Activated CD4-positive, alpha-beta T cell treated with anti-CD3 and anti-CD28 coated beads, Interleukin-2, amount 50 U/mL, for 16 hours (primary cell): ENCODE measurements at places on chromosomes 2 and 18.

DNA sequence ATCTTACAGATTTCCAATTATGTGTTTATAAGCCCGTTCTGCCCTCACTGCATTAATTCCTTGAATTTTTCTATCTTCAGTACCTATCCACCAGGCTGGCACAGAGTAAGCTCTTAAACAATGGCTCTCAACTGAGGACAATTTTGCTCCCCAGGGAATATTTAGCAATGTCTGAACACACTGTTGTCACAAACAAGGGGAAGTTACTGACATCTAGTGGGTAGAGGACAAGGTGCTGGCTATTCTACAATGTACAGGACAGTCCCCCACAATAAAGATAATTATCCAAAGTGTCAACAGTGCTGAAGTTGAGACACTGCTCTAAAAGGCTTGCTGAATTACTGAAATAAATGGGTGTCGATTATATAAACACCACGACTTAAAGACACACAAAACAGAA is 5.0 kb downstream of the NDUFS1 start:
- no peak for DNase-seq

DNA sequence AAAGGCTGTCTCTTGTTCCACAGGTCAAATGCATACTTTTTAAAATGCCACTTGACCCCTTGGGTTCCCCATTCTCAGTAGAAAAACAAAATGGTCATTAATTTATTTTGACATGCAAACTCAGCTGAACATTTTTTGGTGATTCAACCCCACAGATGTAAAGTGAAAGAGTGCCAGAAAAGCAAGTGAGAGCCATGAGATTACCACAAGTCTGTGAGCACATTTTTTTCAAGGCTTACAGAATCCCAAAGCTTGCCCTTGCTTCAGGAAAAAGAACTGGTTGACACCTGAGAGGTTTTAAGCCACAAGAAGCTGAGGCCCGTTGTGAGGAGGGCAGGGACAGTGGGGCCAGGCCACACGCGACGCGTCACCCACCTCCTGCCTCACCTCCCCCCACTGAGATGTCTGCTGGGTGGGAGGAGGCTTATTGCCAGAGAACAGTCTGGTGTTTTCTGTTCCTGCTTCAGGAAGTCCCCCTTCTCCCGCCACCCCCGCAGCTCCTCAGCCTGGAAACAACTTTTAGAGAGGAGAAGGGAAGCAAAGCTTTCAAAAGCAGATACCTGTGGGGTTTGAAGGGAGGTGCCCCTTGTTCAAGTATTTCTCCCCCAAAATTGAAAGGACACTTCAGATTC is 70.4 kb upstream of the CYP1B1 start:
- peak; percentile 23 for DNase-seq

- DNase-seq, result no peak
These were observed 53.1 kb downstream of the PMS1 start for GRCh38 chr2:189837326-189837725.

GRCh38 chr18:24198461-24198860 is 59.6 kb downstream of the CABYR start:
- no peak for DNase-seq

GRCh38 chr2:140942284-140942683 is 1188.5 kb downstream of the LRP1B start:
- DNase-seq, result no peak

GRCh38 chr2:60104514-60105505 is 448.6 kb downstream of the BCL11A start:
- DNase-seq, result no peak

- DNase-seq, result no peak
These were observed 541.7 kb downstream of the ERBB4 start for GRCh38 chr2:211996857-211997256.

- DNase-seq, result no peak
These were observed 683.3 kb downstream of the IRS1 start for GRCh38 chr2:226116346-226116745.

- no peak for DNase-seq
These were observed 85.0 kb downstream of the LIPG start for GRCh38 chr18:49646873-49647272.

- no peak for DNase-seq
These were observed 5.4 kb downstream of the DCC start for GRCh38 chr18:52345428-52345827.

- no peak for DNase-seq
These were observed 193.5 kb upstream of the CCDC68 start for GRCh38 chr18:55152801-55153200.

DNA sequence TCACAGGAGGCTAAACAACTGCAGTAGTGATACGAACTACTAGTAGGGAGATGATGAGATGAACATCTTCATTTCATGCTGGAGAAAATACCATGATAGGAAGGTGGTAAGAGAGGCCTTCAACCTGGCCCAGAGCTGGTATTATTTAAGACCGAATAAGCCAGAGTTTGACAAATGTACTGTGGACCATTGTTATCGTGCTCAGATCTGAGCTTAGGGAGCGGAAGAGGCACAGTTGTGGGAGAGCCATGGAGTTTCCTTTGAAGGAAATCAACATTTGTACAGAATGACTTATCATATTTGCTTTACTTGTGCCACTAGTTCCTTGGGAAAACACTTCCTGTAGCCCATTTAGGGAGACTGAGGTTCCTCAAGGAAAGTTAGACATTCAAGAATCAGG is 260.6 kb upstream of the TNP1 start:
- no peak for DNase-seq

DNA sequence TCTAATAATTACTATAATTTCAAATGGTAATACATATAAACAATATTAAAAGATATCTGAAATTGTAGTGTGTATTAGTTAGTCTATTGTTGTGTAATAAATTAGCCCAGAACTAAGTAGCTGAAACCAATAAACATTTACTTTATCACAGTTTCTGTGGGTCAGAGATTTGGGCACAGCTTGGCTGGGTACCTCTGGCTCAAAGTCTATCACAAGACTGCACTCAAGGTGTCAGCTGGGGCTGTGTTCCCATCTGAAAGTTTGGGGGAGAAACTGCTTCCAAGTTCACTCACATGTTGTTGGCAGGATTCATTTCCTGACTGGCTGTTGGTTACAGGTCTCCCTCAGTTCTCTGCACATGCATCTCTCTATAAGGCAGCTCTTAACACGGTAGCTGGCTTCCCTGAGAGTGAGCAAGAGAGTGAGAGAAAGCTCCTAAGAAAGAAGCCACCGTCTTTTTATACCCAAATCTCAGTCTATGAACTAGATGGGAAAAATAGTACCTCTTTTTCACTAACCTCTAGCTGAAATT is 25.6 kb upstream of the WIPF1 start:
- DNase-seq, result no peak

DNA sequence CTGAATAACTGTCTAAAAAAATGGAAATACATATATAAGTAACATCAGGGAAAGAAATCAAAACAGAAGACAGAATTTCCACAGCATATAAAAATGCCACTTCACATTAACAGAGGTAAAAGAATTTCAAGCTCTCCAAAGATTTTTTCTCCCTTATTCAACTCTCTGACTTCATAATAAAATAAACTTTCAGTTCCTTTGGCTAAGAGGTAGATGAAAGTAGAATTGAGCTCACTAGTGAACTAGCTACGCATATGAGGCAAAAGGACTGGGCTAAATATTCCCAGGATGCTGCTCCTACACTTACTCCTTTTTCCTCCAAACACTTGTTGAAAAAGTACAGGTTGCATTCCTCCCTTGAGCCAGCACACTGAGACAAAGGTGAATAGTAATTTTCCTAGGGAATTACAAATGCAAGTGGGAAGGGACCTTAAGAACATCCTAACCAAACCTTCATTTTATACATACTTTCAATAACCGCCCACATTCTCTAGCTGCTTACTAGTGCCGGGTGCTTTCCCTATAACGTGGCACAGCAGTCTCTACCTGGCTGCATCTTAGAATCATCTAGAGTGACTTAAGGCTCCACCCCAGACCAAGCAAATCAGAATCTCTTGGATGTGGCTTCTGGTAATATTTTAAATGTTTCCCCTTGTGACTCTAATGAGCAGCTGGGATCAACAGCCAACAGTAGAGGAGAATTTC is 136.6 kb downstream of the MTCL1 start:
- no peak for DNase-seq

DNA sequence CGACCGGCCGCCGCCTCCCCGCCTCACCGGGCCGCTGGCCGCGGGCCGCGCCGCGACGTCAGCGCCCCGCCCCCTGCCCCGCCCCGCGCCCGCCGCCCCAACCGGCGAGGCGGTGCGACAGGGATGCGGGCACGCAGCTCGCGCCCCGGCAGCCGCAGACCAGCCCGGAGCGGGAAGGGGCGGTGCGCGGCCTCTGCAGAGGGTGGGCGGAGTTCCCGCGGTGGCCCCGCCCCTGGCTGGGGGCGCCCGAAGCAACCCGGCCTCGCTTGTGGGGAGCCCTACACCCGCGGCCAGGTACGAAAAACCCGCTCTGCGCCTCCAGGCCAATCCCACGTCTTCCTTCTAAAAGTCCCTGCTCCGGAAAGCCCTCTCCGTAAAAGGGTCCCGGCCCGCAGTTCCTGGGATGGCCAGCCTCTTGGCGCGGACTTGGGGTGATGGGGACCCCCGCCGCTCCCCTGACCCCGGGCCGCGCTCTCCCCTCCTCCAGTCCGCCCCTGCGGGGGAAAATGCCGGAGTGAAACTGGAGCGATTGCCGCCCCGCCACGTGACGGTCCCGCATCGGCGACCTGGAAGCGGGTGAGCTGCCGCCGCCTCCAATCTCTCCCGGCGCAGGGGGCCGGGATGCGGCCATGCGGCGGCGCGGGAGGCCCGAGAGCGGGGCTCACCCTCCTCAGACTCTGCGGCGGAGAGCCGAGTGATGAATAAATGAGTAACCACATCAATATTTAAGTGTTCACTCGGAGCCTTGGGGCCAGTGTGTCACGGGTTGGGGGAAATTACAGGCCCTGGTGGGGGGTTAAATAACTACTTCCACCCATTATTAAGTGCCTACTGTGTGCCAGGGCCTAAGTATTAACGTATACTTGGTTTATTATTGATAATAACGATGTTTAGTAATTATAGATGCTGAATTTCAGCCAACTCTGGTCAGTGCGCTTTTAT is at the start of gene RAB11FIP5:
Gene RAB11FIP5 (minus strand): TSS at position 36 of the 942 bp plus-strand sequence. CDS start 171 bp downstream, outside the sequence.
- peak; percentile 69 for DNase-seq

GRCh38 chr2:84449711-84450110 is 9.4 kb downstream of the SUCLG1 start:
- DNase-seq, result no peak

GRCh38 chr2:176074919-176075425 is 8.8 kb downstream of the EVX2 start:
- no peak for DNase-seq

DNA sequence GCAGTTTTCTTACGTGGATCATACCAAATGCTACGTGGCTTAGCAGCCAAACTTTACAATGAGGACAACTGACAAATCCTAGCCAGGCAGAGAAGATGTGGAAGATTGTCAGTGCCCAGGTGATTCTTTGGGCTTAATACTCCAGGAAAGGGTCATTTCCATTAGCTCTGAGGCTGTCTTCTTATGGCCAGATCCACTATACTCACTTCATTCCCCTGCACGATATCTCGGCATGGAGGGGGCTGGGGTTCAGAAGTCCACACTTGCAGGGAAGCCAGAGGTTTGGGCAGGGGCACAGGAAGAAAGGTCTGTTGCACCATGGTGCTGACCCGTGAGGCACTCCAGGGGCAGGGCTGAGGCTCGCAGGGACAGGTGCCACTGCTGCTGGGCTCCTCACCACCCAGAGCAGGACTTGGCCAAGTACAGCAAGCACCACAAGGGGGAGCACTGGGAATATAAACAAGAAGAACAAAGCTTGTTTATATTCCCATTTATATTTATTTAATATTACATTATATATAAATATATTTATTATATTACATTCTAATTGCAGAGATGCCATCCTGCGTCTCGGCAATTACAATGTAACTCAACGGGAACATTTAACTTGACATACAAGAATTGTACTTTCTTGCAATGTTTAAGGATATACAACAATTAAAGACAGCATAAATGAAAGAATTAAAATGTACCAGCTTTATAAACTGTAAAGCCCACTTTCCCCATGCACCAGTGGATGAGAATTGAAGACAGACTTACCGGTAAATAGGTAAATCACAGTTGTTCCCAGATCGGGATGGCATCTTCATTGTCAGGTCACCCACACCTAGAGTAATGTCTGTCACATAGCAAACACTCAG is 27.2 kb downstream of the CLUL1 start:
- DNase-seq, result peak; percentile 64

DNA sequence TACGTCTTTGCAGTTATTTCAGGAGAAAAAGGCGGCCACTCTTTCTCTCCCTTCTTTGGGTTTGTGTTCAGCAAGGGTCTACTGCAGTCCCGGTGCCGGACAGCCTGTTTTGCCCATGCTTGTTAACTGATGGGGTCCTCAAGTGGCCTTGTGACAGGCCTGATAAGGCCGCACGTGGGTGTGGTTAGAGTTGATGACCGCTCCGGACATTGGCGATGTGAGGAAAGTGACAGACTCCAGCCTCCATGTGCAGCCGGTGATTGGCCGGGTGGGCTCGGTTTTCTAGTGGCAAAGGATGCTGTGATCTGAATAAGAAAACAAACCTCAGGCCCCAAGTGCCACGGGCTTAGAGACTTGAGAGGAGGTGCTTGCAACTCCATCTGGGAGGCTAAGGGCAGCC is 15.6 kb downstream of the HPCAL1 start:
- DNase-seq, result no peak

- no peak for DNase-seq
These were observed 971.1 kb upstream of the ACVR2A start for GRCh38 chr2:146873646-146874259.

DNA sequence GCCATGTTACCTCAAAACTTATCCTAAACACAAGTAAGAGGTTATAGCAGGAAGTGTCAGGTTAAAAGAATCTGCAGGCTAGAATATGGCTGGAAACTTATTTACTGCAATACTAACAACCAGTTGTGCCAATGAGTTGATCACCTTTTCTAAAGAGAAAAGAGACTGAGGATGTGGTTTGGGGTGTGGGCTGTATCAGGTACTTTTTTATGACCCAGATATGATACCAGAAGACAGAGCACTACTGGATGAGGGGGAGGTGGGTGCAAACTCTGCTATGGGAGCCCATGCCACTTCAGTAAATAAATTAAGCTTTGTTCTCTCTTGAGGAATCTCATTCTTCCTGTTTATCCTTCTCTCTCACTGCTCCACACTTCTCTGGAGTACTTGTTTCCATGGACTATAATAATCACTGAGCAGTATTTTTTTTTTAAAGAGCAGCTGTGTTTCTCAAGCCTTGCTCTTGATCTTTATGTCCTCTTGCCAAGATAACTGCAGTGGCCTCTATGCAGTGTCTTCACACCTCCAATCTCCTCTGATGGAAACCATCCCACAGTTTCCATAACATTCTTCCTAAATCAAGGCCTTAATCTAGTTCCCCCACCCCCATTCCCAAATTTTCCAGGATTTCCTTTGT is 51.2 kb upstream of the NOSTRIN start:
- DNase-seq, result peak; percentile 14

- no peak for DNase-seq
These were observed 28.4 kb upstream of the ME2 start for GRCh38 chr18:50850307-50851065.

DNA sequence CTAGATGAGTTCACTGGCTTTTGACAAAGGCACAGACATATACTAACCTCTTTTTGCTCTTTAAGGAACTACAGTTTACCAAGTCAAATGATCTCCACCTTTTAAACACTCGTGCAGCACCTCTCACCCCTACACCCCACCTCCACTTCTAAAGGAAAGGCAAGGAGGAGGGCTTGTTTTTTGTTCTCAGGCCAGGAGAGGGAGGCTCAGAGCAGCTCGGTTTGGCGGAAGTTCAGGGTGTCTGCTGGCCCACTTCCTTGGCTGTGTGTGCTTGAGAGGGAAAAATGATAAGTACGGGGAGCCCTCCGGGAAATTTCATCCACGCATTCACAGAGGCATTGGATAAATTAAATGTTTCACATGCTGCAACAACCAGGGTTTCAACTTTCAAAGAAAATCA is 667.9 kb downstream of the BCL11A start:
- DNase-seq, result peak; percentile 4

- peak; percentile 18 for DNase-seq
These were observed 17.8 kb downstream of the NCOA1 start for GRCh38 chr2:24508878-24509277.
